ENCODE measurements at places on chromosomes 12 and 14. TPM values are rescaled to one million over a fixed set of nuclear protein-coding genes. Genes with fewer than 3 reads are reported as not detected.
A peak's percentile ranks its signal among the peaks of the same experiment; 100 is the strongest.

DNA sequence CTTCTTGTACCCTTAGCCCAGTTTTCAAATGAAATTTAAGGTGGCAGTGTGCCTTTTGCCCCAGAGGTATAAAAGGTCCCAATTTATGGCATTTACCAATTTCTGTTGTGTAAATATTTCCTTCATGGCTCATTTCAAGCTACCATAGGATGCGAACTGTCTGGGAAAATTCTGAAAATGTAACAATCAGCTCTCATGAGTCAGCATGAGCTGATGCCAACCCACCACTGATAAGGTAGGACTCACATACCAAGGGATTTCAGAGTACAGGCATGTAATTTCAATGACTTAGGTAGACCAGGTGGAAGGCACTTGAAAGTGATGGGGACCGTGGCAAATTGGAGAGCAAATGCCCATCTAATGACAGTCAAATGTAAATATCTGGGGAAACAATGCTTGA, 169.5 kb downstream of the TTC8 start:
- no peak for DNase-seq

- no peak for DNase-seq
These were observed 134.2 kb downstream of the RPS29 start for GRCh38 chr14:49451938-49452337.

- no peak for DNase-seq
These were observed 547 bp upstream of the PYGL start for GRCh38 chr14:50944647-50945413.

GRCh38 chr12:65387396-65387795, 108.9 kb downstream of the MSRB3 start:
- DNase-seq, result no peak

DNA sequence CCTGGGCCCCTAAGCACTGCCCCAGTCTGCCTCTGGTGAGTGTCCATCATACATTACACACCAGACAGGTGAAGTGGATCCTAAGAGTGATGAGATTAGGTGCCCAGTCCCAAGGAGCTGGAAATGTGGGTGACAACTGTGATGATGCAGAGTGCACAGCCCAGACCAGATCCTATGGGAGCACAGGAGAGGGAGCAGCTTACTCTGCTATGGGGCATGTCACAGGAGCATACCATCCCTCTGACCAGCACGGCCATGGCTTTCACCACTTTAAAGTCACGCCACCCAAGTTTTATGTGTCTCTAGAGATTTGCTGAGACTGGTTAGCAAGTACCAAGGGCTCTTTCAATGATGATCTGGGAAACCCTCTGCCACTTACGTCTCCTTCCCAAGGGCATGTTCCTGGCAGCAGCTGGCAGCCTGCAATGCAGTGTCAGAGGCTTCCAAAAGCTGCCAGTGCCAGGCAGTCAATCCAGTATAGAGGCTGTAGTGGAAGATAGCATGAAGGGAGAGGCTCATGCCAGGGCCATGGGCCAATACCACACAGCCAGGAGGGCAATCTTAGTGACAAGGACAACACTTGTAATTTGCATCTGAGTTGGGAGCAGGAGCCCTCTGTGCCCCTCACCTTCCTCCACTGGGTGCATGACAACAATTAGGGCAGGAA, 40.2 kb downstream of the STAB2 start:
- no peak for DNase-seq

- DNase-seq, result no peak
These were observed 29.3 kb upstream of the ATF1 start for GRCh38 chr12:50734409-50735263.

- no peak for DNase-seq
These were observed 1397.3 kb upstream of the TMEM132C start for GRCh38 chr12:126869644-126870043.

DNA sequence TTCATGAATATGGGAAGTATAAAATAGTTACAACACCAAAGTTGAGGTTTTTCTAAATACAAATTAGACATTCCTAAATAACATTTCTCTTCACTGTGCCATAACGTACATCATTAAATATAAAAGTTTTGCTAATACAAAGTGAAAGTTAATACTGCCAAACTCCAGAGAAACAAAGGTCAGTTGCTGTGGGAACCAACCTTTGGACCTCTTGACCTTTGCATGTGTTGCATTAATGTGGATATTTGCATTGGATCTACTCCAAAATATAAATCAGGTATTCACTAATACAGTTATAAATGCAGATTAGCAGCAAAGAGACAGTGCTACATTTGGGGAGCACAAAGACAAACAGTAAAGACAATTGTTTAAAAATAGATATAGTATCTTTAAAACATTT, 366.0 kb upstream of the USP15 start:
- DNase-seq, result no peak

- no peak for DNase-seq
These were observed 13.3 kb downstream of the NDUFA12 start for GRCh38 chr12:94990222-94990621.

GRCh38 chr12:51390457-51390856, 749 bp downstream of the GALNT6 start:
- no peak for DNase-seq

DNA sequence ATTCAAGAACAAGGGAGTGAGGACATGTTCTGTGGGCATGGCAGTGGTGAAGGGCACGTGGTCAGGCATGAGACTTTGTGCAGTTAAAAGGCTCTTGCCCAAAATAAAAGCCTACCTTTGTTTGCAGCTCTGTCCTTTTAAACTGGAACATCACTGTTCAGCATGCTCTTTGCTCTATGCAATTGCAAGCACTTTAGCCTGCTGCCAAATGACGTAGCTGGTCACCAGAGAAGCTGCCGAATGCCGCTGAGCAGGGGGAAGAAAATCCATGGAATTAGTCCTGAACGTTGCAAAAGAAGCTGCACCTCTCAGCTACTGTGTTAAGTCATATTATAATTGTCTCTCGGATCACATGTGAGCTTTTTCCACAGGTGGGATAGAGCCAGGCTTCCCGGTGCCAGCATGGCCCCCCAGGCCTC, 176.3 kb upstream of the DIO2 start:
- peak; percentile 0 for DNase-seq

Gene HHIPL1
- total RNA-seq, result 5.3 TPM

Gene SMARCC2
- 93.3 TPM for total RNA-seq

Gene ENDOU
- total RNA-seq, result not detected

Gene OTX2
- total RNA-seq, result 0.41 TPM

Gene TPPP2
- not detected for total RNA-seq

Gene COX14
- 11.0 TPM for total RNA-seq

Measured in frontal cortex (tissue), 4 donors.